ENCODE measurements at places on chromosomes 11 and 22.

- DNase-seq: no peak
These were observed 71.5 kb upstream of the TTC12 start for GRCh38 chr11:113242767-113243397.

DNA sequence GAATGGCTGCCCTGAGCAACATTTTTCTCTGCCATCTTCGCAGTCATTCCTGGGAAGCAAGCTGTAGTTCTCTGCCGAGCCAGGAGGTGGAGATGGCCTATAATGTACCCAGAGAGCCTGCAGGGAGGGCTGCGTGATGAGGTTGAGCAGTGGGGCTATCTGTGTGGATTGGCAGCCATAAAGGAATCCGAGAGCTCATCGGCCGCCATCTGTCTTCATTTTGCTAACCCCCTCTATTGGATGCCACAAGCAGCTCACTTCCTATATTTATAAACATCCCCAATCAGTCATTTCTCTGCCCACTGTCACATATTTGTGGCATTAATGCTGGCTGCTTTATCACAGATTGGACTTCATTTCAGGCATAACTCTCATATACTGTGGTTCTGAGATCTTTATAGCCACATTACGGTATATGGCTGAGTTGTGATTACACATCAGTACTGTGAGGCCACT lies 209.5 kb downstream of the NTM start:
- DNase-seq: no peak

DNA sequence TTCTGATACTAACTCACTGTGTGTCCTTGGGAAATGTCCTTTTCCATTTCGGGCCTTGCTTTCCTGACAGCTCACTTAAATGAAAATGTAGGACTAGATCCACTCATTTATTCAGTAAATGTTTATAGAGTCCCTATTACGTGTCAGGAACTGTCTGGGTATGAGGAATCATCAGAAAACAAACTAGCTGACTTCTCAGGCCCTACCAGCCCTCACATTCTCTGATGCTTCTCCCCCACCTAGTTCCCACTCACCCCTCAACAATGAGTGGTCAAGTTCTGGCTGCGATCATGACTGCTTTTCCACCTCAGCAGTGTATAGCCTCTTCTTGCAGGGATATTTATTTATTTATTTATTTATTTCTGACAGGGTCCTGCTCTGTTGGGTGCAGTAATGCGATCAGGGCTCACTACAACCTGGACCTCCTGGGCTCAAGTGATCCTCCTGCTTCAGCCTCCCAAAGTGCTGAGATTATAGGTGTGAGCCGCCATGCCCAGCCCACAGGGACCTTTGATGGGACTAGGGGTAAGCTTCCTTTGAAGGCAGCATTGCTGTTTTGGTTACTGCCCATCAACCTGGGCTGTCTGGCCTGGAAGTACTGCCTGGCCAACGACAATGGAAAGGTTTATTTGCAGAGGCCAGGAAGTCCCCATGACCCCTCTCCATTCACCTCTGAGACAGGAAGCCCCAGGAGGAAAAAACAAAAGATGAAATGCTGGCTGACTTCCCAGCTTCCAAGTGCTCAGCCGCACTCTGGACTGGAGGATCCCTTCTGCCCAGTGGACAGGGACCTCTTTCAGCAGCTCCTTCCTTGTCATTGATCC lies 33.1 kb upstream of the POLD3 start:
- DNase-seq: no peak

DNA sequence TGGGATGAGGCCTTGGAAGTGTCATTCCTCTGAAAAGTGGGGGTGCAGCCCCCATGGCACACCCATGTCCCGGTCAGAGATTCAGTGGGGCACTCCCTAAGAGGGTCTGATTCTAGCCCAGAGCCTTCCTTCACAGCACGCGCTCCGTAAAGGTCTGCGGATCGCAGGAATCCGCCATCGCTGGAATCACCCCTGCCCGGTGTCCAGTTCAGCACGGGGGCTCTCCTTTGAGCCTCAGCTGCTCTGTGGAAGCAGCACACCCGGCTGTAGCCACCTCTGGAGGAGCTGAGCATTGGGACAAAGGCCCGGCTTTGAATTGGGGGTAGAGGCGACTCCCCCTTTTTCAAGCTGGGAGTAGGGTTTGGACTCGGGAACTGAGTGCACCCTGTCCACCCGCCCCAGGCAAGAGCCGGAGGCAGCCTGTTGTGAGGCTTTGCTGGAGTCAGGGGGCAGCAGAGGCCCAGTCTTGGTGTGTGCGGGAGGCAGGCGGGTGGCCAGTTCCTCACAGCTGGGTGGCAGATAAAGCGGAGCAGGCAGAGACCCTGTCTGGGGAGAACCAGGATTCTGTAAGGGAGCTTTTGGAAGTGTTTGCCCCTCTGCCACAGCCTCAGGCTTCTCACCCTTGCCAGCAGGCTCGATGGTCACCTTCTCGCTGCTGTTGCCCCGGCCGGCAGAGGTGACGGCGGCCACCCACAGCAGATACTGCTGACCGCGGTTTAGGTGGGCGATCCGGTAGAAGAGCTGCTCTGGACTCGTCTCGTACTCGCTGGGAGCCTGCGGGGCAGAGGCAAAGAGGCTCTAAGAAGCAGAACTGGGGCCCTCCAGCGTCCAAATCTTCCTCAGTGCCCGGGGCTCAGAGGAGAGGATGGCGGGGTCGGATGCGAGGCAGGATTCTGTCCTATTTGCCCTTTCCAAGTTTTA lies 115.9 kb downstream of the CEP164 start:
- no peak for DNase-seq

DNA sequence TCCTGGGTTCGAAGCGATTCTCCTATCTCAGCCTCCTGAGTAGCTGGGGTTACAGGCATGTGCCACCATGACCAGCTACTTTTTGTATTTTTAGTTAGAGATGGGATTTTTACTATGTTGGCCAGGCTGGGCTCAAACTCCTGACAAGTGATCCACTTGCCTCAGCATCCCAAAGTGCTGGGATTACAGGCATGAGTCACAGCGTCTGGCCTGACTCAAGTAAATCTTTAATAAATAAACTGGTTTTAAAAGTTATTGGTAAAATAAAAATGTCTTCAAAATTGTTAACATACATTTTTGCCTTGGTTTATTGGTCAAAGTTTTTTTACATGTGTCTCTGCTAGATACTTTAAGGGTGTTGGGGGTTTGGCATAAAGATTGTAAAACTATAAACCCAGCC lies 7.3 kb upstream of the PES1 start:
- no peak for DNase-seq

- no peak for DNase-seq
These were observed 671.2 kb downstream of the TBC1D22A start for GRCh38 chr22:47433627-47434026.

- DNase-seq: no peak
These were observed 11.9 kb downstream of the RBFOX2 start for GRCh38 chr22:36016684-36017083.

- DNase-seq: no peak
These were observed at the start of gene ANO9 for GRCh38 chr11:441418-442274. Gene ANO9 (minus strand): TSS chr11:442011. CDS start chr11:441926, 85 bp downstream.

GRCh38 chr11:116808262-116809175 lies 14.6 kb downstream of the APOA4 start:
- DNase-seq: no peak

GRCh38 chr11:73757598-73757997 lies 3.3 kb downstream of the RAB6A start:
- no peak for DNase-seq

DNA sequence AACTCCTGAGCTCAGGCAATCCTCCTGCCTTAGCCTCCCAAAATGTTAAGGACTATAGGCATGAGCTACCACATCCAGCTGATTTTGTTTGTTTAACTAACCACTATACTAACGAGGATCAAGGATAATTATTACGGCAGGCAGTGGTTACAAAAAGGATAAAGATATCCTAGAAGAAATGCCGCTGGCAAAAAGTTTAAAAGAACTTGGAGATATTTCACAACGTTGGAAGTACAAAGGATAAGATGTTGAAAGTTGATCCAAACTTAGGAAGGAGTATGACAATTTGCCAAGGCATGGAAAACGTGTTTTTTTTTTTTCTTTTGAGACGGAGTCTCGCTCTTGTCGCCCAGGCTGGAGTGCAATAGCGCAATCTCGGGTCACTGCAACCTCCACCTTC lies 13.4 kb downstream of the AP5B1 start:
- no peak for DNase-seq

DNA sequence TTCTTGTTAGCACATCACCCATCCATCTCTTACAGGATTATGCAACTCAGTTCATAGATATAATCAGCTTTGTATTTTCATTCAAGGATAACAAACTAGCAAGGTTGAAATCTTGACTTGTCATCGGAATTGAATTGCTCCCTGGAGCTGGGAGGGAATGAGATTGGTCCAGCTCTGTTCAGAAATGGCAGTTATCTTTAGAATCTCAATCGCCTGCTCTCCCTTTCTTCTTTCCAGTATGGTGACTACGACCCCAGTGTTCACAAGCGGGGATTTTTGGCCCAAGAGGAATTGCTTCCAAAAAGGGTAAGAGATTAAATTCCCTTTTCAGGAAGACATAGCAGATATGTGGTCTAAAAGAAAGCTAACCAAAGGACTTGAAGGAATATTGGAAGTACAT lies 51.0 kb downstream of the NF2 start:
- DNase-seq: no peak

DNA sequence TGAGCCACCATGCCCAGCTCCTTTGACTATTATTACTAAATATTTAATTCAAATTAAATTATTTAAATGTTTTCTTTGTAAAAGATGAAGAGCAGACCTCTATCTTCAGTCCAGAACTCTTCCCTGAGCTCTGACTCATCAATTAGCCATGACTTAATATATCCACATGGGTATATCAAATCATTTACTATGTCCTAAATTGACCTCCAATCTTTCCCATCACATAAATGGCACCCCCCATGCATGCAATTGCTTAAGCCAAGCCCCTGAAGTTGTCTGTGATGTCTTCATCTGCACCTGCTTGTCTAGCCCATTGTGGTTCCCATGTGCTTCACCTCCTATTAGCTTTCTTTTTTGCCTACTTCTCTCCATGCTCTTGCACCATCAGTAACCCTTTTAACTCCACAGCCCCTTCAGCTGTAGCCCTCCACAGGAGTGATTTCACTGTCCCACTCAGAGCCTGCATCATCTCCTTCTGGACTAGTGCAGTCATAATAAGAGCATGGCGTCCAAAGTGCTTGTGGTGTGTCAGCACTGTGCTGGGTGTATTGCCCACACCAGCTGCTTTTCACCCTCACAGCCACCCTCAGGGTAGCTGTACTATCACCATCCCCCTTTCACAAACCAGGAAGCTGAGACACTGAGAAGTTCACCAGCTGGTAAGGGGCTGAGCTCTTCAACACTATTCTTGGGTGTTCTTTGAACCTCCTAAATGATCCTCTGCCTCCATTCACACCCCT lies 11.8 kb upstream of the THY1 start:
- no peak for DNase-seq

DNA sequence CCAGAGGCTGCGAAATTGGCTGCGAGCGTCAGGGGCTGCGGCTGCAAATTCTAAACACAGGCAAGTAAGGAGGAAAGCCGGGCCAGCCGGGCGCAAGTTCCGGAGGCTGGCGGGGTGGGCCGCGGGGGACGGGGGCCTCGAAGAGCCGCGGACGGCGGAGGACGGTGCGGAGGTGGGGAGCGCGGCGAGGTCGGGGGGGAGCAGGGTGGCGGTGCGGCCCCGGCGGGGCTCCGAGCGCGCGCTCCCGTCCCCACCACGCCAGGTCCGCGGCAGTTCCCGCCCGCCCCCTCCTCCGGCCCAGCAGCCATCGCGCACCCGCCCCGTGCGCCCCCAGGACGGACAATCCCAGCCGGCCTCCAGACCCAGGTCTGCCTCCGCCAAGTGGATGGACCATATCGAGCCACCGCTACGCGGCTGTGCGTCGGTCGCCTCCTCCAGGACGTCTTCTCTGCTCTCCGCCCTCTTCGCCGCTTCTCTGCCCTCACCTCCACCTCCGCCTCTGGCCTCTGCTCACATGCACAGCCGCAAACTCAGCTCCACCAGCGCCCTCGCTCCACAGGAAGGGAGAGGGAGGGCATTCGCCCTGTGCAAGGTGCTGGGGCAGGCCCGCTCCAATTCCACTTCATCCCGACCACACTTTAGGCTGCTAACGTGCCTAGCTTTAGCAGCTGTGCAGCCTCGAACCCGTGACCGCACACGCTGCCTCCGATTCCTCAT lies 7.2 kb downstream of the ELFN2 start:
- DNase-seq: no peak

DNA sequence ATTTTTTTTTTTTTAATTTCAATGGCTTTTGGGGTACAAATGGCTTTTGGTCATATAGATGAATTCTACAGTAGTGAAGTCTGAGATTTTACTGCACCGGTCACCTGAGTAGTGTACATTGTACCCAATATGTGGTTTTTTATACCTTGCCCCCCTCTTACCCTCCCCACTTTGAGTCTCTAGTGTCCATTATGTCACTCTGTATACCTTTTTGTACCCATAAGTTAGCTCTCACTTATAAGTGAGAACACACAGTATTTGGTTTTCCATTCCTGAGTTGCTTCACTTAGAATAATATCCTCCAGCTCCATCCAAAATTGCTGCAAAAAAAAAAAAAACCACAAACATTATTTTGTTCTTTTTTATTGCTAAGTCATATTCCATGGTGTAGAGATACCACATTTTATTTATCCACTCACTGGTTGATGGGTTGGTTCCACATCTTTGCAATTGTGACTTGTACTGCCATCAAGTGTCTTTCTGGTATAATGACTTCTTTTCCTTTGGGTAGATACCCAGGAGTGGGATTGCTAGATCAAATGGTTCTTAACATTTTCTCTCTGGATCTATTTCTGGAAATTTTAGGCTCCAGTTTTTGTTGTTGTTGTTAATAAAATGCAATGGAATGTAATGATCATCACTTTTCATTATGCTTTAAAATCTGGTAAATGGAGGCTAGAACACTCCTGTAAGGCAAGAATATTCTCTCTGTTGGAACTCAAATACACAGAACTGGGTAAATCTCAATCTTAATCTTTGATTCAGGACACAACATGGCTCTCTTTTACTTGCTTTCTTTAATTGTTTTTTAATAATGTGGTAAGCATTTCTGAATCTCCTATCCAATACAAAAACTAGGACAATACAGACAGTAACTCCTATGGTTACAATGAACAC lies 10.3 kb downstream of the NEAT1 start:
- DNase-seq: no peak

DNA sequence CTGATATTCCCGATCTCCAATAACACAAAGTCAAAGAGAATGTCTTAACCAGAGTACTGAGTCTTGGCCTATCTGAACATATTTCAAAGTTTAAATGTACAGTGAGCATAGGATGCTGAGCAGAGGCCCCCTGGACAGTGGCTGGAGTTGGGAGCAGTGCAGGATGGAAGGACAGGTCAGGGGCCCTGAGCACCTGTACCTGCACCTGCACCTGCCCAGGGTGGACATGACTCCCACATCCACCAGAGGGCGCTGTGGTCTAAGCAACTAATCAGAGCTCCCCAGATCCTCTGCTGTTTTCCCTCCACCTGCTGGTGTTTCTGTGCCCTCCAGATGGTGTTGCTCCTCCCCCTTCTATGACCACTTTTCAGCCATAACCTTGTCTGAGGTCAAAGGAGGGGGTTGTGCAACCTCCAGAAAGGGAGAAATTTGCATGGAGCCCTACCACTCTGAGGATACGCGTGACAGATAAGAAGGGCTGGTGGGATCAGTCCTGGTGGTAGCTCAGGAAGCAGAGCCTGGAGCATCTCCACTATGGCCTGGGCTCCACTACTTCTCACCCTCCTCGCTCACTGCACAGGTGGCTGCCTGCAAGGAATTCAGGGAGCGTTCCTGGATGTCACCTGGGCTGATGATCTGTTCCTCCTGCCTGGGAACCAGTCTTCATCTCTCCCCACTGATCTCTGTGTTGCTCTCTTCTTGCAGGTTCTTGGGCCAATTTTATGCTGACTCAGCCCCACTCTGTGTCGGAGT lies 49.1 kb upstream of the VPREB1 start:
- DNase-seq: peak; percentile 72

- DNase-seq: no peak
These were observed 97.3 kb upstream of the AKIP1 start for GRCh38 chr11:8813658-8814057.

GRCh38 chr22:36281781-36282327 lies 28.9 kb downstream of the APOL1 start:
- DNase-seq: no peak
